BE2C (cell line): ENCODE measurements at places on chromosomes 7 and 10.

DNA sequence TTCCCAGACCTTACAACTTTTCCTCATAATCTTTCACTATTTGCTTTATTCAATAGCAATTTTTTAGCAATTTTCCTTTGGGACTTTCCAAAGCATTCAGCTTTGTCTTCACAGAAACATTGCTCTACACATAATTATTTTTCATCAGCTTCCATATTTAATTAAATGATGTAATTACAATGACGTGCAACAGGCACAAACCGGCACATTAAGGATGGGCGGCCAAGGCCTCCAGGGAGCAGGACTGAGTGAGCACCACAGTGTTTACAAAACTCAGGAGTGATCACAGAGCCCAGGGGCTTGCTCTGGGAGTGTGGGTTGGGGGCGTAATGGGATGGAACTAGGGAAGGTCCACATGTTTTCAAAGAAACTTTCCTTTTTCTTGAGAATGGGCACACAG, 69.8 kb downstream of the MAD1L1 start:
- peak; percentile 58 for DNase-seq

DNA sequence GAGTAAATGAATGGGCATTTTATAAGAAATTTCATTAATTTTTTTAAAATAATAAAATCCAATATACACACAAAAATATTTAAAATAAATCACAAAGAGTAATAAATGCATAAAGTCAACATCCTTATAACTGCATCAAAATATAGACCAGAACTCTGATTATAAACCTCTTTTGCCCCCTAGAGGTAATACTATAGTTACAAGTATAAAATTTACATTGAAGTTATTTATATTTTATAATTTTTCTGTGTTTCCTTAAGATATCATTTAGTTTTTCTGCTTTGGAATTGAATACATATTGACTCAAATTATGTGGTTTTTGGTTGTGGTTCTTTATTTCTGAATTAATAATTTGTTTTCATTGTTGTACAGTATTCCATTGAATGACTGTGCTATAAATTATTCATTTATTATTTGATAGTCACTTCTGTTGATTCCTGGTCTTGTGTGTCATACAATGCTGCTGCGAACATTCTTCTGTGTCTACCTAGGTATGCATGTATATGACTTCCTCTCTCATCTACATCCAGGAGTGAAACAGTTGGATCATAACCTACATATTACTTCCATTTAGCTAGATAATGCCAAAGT, 673.6 kb downstream of the IPMK start:
- no peak for DNase-seq

DNA sequence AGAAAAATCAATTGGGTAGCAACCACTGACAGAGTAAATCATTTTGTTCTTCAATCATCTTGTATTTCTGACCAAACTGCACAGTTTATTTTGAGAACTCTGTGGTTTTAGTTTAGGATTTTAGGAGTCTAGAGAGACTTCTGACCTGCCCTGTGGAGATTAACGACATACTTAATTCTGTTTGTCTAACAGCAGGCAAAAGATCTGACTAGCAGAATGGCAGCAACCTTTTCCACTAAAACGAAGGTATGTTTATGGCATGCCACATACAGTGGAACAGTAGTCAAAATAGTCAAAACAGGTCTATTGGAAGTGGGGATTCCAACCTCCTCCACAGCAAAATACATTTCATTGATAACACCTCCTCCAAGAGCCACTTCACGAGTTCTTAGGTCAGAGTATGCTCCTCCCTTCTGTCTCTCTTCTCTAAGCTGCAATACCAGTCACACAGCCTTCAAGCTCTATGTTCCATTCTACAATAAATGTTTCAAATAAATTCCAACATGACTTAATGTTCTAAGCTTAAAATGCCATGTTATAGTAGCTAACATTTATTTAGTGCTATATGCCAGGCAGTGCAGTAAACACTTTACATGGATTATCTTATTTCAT, 34.4 kb downstream of the NRCAM start:
- no peak for DNase-seq

- no peak for DNase-seq
Measured at GRCh38 chr7:22831602-22832305, 9.1 kb upstream of the TOMM7 start.

- DNase-seq: no peak
Measured at GRCh38 chr7:148825338-148825737, 58.8 kb downstream of the EZH2 start.

- DNase-seq: no peak
Measured at GRCh38 chr7:118281196-118281595, 56.7 kb downstream of the ANKRD7 start.

DNA sequence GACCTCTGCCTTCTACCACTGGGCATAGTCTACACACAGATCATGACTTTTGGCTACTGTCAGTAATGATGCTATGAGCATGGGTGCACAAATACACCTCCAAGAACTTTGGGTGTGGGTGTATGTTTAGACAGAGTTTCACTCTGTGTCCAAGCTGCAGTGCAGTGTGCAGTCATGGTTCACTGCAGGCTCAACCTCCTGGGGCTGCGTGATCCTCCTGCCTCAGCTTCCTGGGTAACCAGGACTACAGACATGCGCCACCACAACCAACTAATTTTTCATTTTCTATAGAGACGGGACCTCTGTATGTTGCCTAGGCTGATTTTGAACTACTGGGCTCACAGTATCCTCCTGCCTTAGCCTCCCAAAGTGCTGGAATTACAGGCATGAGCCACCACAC, 194.4 kb downstream of the NSUN6 start:
- DNase-seq: no peak

DNA sequence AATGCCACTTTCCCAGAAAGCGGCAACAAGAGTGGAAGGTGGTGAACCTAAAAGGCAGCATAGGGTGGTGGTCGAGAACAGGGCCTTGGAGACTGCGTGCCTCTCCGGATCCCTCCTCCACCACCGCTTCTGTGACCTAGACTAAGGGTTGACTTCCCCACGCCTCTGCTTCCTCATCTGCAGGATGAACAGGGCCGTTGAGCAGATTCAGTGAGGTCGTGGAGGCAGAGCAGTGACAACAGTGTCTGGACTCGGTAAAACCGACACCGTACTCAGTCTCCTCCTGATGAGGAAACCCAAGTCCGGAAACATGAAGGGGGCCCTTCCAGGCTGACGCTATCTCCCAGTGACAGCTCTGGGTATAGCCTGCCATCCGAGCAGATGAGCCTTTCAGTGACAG, 162.6 kb downstream of the CELF2 start:
- DNase-seq: no peak

DNA sequence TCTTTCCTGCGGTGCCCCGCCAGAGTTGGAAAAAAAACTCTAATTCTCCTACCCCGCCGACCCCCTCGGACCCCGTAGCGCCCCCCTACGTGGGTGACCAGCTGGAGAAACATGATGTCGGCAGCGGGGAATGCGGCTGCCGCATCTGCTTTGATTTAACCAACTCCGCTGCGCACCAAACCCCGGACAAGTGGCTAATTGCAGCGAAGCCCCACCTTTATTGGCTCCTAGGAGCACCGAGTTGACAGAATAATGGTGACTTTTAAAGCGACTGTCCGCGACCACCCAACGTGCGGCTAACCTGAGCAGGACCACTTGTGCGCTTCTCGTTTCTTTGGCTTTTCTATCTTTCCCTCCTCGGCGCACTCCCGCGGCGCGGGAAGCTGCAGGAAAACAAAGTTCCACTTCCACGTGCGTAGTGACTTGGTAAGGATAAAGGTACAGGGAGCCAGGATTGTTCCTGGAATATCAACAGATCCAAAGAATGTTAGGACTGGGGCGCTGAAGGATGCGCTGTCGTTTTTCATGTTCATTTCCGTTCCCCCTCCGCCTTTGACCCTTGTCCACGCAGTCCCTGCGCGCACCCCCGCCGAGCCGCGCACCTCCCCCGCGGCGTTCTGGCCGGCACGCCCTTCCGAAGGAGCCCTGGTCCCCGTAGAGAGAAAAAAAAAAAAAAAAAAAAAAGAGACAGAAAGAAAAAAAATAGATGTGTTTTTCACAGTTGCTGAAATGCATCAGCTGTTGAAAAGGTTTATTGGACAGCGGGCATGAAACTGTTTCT, 1.4 kb downstream of the WNT16 start:
- DNase-seq: no peak

DNA sequence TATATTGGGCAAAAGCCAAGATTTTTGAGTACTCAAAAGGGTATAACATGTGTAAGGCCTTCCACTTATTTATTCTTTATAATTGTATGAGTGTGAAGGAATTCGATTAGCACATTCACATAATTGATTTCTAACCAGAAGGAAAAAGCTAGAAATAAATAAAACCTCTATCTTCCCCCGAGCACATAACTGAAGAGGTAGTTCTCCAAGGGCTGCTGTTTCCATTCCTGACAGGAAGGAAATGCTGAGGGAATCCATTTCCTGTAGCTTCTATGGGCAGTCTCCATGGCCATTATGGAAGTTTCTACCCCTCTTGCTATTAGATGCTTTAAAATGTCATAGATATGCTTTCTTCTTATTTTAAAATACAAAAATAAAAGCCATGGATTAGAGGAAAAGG, 70.5 kb upstream of the ABCB5 start:
- no peak for DNase-seq

- no peak for DNase-seq
Measured at GRCh38 chr7:8343556-8343955, 81.6 kb upstream of the ICA1 start.

DNA sequence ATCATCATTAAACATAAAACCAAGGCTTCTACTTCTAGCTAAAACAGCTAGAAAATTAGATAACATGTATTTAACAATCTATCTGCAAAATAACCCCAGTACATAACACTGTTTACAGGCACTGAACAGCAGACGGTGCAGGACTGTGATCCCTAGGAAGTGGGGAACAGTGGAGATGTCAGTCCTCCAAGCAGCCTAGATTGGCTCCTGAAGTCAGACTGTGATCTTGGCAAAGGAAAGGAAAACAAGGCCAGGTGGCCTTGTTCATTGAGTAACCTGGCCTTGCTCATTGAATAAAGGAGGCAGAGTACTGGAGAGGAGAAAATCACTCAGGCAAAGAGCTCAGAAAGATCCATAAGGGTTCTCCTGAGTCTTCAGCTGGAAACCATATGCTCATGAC, 77.7 kb upstream of the DIP2C start:
- no peak for DNase-seq
